Activated CD4-positive, alpha-beta T cell treated with anti-CD3 and anti-CD28 coated beads, Interleukin-2, amount 50 U/mL, for 48 hours (primary cell): ENCODE measurements at places on chromosomes 3 and 15.

DNA sequence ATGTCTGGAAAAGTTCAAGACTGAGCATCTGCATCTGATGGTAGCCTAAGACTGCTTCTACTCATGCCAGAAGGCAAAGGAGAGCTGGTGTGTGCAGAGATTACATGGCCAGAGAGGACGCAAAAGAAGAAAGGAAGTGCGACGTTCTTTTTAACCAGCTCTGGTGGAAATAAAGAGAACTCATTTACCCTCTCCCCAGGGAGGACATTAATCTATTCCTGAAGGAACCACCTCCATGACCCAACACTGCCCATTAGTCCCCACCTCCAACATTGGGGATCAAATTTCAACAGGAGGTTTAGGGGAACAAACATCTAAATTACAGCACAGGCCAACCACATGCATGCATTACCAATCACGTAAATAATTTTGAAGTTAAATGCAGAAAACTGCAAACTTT is 1.5 kb upstream of the NCK1 start:
- DNase-seq: no peak

DNA sequence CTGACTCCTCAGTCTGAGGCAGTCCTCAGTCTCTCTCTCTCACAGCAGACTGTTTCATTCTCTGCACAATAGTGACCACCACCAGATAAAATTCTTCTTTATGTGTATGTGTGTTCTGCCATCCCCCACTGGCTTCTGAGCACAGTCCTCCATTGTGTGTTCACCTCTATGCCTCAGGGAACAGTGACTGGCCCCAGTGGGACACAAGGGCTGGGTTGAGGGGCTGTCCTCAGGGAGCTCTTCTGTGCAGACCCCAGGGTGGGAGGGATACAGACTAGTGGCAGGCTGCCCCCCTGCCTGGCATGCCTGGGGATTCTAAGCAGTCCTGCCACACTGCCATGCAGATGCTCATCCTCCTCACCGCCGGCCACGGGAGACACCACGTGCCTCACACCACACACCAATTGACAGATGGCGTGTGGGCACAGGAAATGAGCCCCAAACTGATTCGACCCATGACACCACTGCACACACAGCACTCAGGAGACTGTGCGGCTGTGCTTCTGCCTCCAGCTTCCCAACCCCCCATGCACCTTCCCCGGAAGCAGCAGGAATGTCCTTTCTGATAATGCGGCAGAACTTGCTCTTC is 237.6 kb upstream of the CHRNA7 start:
- DNase-seq: no peak

- DNase-seq: no peak
Measured at GRCh38 chr3:45186871-45187270, 39.2 kb downstream of the TMEM158 start.

GRCh38 chr3:39106851-39107387 is 508 bp downstream of the GORASP1 start:
- DNase-seq: peak; percentile 33

DNA sequence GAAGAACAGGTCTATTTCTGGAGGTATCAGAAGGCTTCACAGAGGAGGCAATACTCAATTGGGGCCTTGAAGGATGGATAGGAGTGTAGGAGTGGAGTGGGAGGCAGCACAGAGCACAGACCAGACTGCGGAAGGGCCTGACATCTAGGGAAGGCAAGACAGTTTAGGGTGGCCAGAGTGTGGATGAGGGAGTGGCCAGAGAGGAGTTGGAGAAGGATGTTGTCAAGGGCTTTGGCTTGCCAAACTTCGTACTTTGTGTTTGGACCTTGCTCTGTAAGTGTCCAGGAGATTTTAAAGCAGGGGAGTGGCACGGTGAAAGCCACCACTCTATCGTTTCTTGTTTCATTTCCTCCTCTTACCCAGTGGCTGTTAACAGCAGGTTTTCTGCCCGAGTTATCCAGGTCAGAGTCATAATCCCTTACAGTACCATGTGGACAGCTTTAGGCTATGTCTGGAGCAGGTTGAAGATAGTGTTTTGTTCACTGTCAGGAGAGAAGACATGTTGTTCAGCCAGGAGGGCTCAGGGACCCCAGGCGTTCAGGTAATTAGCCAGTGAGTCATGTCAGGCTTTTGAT is 12.3 kb downstream of the SMAD3 start:
- DNase-seq: no peak

GRCh38 chr3:14496351-14496750 is 43.8 kb downstream of the GRIP2 start:
- DNase-seq: no peak

DNA sequence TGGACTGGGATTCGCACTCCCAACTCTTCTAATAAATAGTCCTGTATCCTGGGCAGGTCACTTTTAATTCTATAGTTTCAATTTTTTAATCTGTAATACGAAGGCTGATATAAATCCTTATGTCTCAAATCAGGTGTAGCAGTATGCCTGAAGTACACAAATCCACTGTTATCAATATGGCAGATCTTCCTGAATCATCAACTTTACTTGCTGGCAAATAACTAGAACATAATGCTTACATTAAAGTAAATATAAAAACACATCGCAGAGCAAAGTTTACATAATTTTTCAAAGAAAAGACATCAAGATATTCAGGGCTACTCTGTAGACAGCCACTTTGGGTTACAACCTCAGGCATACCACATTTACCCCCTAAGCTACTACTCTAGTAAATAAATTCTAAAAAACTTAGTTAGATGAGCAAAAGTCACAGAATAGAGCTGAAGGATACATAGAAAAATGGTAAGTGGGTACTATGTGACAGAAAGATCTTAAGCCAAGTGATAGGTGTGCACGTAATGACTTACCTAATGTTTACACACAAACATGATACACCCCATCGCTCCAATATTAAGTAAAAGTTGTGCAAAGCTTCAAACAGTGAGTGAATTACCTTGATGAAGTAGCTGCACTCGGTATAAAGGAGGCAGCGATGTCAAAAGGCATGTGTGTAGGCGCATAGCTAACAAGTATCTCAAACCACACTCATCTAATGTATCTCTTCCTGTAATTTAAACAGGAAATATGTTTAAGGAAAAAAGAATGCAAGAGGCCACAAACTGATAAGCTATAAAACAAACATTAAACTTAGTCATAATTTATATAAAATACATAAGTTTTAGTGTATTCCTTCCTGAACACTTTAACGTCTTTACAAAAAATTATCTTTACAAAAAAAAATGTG is 127.9 kb downstream of the DMXL2 start:
- no peak for DNase-seq

DNA sequence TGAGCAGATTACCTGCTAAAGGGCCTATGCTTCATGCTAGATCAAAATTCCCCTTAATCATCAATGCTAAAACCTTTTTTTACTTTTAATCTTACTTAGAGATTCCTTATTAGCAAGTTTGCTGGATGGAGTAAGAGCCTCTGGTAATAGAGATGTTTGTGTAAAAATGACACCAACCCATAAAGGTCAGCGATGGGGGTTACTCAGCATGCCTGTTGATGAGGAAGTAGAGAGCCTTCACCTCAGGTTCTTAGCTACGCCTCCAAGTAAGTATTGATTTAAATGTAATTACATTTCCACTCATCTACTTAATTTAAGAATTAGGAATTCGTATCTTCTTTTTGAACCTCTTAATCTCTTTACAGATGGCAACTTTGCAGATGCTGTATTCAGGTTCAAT is 38.8 kb downstream of the DNAJC13 start:
- DNase-seq: no peak

GRCh38 chr3:72738752-72739530 is 109.3 kb downstream of the SHQ1 start:
- peak; percentile 68 for DNase-seq

DNA sequence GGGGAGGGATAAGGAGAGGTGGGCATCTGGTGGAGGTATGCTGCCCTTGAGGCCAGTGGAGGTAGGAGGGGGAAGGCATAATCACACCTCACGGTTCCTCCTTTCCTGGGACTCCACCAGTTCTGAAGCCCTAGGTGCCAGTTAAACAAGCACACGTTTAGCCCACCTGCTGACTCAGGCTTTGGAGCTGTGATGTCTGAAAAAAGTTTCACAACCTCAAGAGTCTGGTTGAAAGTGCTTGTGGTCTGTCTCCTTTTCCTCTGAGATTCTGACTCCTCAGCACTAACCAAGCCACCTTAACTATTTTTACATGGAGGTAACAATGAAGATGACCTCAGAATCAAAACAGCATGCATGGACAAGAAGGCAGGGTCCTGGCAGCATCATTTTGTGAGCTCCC is 23.0 kb downstream of the HPS3 start:
- no peak for DNase-seq

DNA sequence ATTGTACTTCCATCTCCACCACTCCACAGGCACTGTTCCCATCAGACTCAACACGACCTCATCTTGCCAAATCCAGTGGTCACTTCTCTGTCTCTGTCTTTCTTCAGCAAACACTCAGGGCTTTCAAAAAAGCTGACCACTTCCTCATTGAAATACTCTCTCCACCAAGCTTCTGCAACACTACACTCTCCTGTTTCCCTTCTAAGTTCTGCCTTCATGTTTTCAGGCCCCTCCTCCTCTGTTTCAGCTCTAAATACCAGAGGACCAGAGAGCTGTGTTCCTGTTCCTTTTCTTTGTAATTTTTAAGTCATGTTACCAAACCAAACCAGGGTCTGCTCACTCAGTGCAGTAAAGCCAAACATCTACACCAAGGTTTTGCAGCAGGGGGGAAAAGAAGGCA is 33.8 kb upstream of the ACP3 start:
- no peak for DNase-seq

DNA sequence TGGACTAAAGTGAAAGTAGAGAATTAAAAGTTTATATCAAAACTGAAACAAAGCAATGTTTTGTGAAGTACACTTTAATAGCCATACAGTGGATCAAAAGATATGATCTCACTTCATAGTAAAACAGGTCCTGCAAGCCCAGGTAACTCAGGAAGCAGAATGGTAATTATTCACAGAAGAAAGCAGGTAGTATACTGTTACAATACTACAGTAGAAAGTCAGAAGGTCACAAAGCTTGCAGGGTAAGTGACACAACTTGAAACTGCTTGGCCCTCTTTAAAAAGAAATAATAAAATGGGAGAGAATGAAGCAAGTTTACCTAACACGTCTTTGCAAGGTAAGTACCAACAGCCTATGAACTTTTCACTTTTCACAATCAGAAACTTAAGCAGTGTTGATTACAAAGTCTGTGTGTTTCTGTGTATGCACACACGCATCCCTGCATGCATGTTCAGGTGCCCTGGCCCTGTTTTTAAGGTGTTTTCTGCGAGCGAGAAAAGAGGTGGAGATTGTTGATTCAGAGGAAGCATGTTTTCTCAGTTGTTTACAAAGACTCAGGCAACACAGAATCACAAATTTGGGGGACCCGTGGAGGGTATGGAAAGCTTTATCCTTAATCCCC is at the start of gene NAALADL2:
Gene NAALADL2, plus strand, starts transcription at position 221 of the 622 bp plus-strand sequence.
- DNase-seq: no peak

- no peak for DNase-seq
Measured at GRCh38 chr3:127252446-127252845, 35.4 kb downstream of the PRR20G start.

DNA sequence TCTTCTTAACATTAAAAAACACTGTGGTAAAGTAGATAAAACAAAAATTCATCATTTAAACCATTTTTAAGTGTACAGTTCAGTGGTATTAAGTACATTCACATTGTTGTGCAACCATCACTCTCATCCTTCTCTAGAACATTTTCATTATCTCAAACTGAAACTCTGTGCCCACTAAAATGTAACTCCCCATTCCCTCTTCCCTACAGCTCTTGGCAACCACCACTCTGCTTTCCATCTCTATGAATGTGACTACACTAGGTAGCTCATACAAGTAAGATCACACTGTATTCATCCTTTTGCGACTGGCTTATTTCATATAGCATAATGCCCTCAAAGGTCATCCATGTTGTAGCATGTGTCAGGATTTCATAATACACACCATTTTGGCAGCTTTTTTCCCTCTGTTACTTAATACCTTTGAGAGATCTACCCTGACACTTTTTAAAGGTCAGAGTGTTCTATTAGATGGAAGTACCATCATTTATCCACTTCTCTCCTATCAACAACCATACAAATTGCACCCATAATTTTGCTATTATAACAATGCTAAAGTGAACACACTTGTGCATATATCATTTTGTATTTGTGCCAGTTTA is 42.9 kb upstream of the FRMD4B start:
- DNase-seq: no peak

DNA sequence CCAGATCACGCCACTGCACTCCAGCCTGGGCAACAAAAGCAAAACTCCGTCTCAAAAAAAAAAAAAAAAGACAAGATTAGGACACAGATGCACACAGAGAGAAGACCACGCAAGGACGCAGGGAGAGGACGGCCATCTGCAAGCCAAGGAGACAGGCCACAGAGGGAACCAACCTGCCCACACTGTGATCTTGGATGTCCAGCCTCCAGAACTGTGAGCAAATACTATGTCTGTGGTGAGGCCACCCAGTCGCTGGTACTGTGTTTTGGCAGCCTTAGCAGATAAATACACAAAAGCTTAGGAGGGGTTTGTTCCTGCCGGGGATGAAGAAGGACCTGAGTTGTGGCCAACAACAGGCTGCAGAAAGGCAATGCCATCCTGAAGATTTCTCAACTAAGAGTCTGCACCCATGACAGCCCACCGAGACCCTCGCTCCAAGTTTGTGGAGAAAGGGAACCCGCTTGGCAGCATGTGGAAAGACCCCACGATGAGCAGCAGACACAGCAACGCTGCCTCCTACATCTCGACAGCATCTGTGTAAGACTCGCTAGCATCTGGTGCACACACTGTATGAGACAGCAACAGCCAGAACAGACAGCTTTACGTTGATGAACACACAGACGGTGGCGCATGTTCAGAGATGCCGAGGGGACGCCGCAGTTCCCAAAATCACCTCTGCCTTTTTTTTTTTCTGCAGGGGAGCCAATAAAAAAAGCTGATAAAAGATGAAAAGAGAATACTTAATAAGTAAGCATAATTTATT is 13.7 kb downstream of the CYFIP1 start:
- DNase-seq: no peak

DNA sequence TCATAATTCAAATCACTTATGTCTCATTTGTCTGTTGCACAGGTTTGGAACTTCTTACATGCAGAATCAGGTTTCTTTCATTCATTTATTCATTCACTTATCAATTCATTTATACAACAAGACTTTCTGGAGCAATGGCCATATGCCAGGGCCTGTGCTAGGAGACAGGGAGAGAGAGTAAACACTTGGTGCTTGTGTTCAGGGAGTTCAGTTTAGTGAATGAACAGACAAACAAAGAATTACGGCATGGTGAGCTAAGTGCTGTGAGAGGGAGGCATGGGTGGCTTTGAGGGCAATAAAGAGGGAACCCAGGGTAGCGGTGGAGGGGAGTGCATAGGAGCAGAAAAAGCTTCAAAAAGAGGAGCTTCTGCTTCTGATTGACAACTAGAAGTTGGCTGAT is 8.5 kb upstream of the IREB2 start:
- DNase-seq: no peak

DNA sequence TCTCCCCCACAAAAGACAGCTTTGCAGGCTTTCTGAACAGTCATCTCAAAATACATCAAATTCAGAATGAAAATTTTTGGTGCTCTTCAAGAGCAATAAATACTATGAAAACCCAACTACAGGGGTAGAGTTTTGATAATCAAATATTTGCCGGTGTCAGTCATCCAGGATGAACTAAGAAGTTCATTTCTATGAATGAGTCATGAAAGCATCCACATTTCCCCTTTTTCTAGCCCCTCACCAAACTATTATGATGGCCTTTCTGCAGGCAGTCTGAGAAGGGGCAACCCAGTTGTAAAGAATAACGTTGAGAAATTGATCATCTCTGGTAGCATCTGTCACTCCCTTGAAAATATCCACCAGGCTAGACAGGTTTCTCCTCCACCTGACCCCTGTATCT is 3.1 kb upstream of the LPCAT4 start:
- no peak for DNase-seq
